ENCODE measurements at places on chromosomes 11 and 22.

- no peak for DNase-seq
Measured at GRCh38 chr22:35018995-35019394, 47.0 kb upstream of the ISX start.

DNA sequence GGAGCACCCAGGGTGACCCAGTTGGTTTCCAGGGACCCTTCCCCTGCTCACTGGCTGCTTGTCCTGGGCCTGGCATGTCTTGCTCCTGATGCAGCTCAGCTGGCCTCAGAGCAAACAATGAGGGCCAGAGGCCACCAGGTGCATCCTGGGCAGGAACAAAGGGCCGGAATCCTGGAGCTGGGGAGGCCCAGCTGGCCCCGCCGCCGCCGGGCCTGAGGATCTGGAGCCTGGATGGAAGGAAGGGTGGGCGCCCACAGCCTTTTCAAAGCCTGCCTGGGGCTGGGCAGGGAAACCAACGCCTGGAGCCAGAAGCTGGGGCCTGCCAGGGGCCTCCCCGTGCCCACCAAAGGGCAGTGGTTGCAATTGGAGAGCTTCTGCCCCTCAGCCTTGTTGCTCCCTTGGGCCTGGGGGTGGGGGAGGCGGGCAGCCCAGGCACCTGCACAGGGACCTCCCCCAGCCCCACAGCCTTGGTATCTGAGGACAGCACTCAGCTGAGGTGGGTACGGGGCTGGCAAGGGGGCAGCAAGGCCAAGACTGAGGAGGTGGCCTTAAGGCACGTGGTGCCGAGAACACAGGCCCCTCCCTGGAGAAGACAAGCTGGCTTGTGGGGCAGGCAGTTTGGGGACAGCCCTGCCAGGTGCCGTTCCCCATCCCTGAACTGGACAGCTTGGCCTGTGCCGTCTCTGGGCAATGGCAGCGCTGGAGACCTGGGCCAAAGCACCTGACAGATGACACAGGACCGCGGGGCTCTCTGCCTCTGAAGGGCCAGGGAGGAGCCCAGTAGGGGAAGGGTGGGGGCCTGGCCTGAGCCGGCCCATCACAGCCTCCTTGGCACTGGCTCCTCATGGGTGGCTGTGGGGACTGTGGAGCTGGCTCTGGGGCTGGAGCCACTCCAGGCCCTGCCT, 7.1 kb upstream of the ADORA2A start:
- no peak for DNase-seq

- no peak for DNase-seq
Measured at GRCh38 chr22:25939384-25939783, 197.4 kb downstream of the MYO18B start.

- no peak for DNase-seq
Measured at GRCh38 chr22:37211866-37212173, 457 bp downstream of the SSTR3 start.

DNA sequence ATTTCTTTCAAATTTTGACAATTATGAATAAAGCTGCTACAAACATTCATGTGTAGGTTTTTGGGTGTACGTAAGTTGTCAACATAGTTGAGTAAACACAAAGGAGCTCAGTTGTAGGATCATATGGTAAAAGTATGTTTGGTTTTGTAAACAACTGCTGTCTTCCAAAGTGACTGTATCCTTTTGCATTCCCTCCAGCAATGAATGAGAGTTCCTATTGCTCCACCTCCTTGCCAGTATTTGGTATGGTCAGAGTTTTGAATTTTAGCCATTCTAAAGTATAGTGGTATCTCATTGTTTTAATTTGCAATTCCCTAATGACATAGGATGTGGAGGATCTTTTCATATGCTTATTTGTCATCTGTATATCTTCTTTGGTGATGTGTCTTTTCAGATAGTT, 28.0 kb upstream of the PHOX2A start:
- DNase-seq: no peak

- no peak for DNase-seq
Measured at GRCh38 chr22:43449205-43449830, 37.5 kb downstream of the MPPED1 start.

- no peak for DNase-seq
Measured at GRCh38 chr22:41603873-41604332, 14.3 kb upstream of the PMM1 start.

GRCh38 chr22:46985507-46985882, 223.0 kb downstream of the TBC1D22A start:
- no peak for DNase-seq

DNA sequence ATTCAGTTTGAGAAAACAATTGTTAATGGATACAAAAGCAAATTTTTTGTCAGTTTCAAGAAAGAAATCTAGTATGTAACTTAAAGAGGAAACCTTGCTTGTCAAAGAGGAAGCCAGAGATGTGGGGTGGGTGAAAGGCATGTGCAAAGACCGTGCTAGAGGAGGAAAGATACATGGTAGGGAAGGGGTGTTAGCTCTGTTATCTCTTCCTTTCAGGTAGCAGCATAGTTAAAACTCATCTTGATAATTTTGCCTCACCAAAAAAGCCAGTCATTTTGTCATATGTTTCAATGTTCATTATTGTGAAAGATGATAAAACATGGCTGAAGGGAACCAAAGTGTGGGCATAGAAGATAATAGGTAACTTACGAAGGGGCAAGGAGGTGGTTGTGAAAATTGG, 2.6 kb upstream of the MS4A2 start:
- no peak for DNase-seq
